CD8-positive, alpha-beta T cell (primary cell): ENCODE measurements at places on chromosomes 12 and 14.

- DNase-seq, result no peak
These were observed 117.0 kb downstream of the EGLN3 start for GRCh38 chr14:33833706-33834465.

DNA sequence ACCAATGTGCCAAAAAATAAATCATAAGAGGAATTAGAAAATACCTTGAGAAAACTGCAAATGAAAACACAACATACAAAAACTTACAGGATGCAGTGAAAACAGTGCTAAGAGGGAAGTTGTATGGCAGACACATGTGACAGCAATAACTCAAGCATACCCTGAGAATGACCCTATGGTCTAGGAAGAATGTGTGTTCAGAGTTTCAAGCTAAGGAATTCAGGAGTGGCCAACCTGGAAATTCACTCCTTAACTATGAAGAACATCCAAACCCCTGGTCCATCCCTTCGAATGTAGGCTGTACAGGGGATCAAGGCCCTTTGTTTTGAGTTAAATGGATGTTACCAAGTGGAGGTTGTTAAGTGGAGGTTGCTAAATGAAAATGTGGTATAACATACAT is 16.7 kb upstream of the TTC9 start:
- no peak for DNase-seq

GRCh38 chr12:22318108-22318737 is 16.3 kb downstream of the ST8SIA1 start:
- no peak for DNase-seq

GRCh38 chr12:5864972-5865371 is 80.1 kb downstream of the ANO2 start:
- no peak for DNase-seq

GRCh38 chr12:26226122-26226521 is 30.7 kb downstream of the SSPN start:
- no peak for DNase-seq

- DNase-seq, result no peak
These were observed 345.8 kb upstream of the CCDC196 start for GRCh38 chr14:66140213-66140918.
